ENCODE measurements at places on chromosomes 4 and X.

DNA sequence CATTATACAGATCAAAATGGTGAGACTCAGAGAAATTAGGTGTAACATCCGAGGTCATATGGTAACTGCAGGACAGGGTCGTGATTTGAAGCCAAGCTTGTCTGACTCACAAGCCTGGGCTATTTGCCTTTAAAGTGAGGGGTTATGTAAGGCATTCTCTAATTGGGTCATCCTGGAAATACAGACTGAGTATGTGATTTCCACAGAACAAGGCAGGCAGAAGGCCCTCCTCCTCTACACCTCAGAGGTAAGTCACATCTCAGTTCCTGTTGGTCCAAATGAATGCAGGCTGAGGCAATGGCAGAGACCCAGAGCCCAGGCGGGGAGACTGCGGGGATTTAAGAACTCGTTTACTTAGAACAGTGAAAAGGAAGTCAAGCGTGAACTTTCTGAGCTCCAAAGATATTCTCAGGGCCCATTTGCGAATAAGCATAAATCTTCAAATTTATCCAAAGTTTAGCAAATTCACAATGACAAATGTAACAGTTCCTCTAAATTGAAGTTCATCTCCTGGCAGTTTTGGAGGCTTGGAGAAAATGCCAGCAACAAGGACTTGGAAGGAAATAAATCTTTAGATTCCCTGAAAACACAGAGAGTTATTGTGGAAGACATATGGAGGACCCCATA, 153.3 kb downstream of the LDB2 start:
- peak; percentile 78 for DNase-seq

DNA sequence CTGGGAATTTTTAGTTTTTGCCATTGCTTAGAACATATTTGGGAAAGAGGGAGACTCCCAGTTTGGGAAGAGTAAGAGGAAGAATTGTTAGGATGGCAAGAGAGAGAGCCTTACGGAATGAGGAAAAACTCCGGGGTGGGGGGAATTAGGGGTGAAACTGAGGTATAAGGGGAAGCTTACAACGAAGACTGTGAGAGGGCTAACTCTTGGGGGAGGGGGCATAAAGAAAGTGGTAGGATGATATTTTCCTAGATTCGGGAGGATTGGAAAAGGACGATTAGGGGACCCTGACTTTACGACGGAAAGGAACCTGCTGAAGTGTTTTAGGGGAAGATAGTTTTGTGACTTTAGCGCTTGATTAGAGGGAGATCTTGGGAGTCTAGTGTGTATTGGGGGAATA, 86.2 kb upstream of the HPRT1 start:
- DNase-seq, result no peak

DNA sequence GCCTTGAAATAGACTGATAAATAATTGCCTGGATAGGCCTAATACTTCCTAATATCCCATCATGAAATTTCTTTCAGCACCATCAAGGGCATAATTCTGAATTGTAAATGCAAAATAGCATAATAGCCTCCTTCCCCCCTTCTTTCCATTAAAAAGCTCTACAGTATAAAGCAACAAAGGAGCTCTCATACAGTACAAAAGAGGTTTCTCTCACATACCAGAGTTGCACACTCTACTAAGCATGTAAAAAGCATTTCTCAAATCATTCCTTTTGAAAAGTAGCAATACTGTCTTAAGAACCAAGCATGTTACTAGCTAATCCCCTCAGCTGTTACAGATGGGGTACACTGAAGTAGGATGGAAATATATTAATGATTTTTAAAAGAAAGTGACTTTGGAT, 509.0 kb downstream of the KLHL13 start:
- DNase-seq, result no peak

DNA sequence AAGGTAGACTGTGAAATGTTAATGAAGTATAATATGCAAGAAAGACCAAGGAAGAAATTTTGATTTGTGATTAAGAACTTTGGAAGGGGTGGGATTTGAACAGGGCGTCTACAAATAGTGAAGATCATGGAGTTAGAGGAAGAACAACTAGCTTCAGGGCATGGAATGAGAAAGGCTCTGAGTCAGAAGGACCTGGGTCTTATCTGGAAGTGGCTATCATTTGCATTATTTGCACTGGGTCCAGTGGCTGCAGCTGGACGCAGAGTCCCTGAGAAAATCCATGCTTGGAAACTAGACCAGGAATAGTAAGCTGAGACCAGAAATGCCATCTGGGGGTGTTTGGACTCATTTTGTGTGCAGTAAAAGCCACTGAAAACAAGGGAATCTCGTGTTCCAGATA, 4.3 kb upstream of the LIMCH1 start:
- DNase-seq, result no peak

GRCh38 chr4:47577779-47578553, 92.9 kb downstream of the ATP10D start:
- no peak for DNase-seq

DNA sequence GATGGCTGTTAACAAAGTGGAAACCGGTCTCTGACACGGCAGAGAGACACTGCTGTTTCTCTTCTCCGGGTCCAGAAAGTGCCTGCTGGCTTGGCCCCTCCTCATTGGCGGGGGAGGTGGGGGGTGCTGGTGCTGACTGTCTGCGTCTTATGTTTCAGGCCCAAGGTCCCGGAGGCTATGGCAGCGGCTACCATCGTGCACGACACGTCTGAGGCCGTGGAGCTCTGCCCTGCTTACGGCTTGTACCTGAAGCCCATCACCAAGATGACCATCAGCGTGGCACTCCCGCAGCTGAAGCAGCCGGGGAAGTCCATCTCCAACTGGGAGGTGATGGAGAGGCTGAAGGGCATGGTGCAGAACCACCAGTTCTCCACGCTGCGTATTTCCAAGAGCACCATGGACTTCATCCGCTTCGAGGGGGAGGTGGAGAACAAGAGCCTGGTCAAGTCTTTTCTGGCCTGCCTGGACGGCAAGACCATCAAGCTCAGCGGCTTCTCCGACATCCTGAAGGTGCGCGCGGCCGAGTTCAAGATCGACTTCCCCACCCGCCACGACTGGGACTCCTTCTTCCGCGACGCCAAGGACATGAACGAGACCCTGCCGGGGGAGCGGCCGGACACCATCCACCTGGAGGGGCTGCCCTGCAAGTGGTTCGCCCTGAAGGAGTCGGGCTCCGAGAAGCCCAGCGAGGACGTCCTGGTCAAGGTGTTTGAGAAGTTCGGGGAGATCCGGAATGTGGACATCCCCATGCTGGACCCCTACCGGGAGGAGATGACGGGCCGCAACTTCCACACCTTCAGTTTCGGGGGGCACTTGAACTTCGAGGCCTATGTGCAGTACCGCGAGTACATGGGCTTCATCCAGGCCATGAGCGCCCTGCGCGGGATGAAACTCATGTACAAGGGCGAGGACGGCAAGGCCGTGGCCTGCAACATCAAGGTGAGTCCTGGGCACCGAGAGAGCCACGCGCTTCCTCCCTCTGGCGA, 2.2 kb downstream of the AKAP17A start:
- no peak for DNase-seq

DNA sequence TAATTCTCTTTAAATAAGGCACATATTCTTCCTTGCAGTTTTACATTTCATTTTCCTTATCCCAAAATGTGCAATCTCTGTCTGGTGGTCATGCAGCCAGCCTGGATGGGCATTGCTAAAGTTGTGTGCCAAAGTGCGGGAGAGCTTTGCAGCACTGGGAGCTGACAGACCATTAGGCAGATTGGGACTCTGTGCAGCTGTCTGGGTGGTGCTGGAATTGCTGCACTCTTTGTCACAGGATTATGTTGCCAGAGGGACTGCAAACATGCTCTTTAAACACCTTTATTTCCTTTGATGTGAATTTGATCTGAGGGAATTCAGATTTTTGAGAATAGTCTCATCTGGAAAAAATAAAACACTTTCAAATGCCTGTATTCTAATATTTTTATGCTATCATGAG, 956.2 kb upstream of the DIAPH2 start:
- DNase-seq, result no peak

- no peak for DNase-seq
Observed at GRCh38 chr4:4675641-4676040, 133.8 kb upstream of the STX18 start.

- no peak for DNase-seq
Observed at GRCh38 chr4:90960433-90960832, 833.2 kb downstream of the CCSER1 start.

GRCh38 chrX:119919835-119920585, 23.5 kb downstream of the NKAP start:
- no peak for DNase-seq

GRCh38 chr4:180363815-180364214, 1879.4 kb upstream of the TENM3 start:
- no peak for DNase-seq

GRCh38 chrX:140503714-140504351, 1.0 kb downstream of the SOX3 start:
- no peak for DNase-seq

GRCh38 chrX:10903523-10903922, 207.6 kb upstream of the HCCS start:
- DNase-seq, result no peak

DNA sequence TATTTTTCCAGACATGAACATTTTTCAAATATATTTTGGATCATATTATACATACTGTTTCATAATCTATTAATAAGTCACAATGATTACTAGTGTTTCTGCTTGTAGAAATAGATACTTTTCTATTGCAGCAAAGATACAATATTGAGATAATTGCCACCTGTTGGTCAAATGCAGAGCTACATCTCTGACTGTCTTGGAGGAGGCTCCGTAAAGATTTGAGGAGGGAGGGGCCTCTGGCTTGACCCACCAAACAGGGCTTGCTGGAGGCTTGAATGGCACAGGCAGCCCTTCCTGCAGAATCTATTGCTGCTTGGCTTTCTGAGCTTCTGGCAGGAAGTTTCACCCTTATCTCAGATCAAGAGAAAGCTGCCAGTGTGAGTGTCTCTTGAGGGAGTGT, 99.3 kb upstream of the ARMCX2 start:
- DNase-seq, result peak; percentile 32

DNA sequence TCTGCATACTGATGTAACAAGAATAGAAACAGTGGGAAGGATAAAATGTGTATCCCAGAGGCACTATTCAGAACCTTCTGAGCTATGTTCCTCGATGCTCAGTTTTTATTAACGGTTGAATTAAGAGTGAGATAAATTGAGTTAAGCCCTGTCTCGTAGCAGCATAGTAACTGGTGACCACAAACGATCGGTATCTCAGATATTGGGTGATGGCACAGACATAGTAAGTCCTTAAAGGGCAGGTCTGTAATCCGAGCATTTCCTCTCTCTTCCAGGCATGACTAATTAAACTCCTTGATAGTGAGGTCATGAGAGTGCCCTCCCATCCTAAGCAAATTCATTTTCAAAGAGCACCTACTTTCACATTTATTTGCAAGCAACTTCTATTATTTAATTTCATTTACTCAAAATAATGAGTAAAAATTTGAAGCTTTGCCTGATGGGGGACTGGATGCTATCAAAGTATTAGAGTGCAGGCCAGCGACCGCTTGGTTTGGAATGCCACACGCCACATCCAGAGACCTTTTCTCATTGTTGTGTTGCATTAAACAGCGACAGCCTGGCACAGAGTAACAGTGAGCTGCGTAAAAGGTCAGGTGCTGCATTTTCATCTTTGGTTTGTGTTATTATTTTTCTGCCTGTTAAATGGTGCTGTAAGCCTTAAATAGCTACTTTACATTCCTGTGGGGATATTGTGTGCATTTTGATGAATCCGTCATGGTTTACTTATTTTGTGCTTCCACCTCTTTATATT, 101.9 kb downstream of the PCDH7 start:
- DNase-seq, result no peak

DNA sequence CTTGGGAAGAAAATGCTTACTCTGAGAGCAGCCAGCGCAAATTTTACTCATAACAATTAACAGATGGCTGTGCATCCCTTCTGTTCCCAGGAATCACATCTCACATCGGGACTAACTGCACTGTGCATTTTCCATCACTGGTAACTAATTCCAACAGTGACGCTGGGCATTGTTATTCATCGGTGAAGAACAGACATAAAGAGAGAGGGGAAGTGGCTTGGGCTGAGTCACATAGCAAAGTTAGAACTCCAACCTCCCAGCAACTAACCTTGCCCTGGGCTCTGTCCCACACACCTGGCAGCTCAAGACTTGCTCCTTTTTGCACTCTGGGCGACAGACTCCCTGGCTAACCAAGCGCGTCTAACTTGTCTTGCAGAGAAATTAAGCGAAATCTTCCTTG, 6.4 kb upstream of the LONRF3 start:
- no peak for DNase-seq

DNA sequence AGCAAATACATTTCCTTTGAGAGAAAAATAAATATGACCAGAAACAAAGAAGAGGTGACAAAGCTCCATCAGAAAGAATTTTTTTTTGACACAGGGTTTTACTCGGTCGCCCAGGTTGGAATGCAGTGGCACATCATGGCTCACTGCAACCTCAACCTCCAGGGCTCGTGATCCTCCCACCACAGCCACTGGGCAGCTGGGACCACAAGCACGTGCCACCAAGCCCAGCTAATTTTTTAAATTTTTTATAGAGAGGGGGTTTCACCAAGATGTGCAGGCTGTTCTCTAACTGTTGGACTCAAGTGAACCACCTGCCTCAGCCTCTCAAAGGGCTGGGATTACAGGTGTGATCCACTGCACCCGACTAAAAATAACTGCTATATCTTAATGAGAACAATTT, 10.3 kb downstream of the ADH5 start:
- DNase-seq, result no peak

DNA sequence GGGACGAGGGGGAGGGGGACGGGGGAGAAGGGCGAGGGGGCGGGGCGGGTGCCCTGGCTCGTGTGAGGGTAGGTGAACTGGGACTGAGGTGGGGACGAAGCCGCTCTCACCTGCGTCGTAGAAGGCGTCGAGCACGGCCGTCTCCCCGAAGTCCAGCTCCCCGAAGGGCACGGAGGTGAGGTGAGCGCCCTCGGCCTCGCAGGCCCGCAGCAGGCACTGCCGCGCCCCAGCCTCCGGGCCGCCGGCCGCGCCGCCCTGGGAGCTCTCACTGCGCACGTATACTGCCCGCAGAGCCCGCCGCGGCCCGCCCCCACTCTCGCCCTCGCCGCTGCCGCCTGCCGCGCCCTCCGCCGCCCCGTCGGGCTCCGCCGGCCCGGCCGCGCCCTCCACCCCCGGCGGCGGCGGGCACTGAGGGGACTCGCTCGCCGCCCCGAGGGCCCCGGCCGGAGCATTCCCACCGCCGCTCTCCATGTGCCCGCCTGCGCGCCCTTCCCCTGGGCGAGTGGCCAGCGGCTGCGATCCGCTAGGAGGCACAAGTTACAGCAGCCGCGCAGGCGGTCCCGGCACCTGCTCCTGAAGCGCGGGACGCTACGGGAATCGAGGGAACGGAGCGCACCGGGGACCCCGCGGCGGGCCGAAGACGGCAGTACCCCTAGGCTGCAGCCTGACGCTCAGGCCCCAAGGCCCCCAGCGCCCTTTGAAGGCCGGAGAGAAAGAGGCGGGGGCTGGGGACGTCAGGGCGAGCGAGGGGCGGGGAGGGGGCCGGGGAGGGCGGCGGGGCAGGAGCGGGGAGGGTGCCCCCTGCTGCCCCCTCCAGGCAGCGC, at the start of gene MAP3K15:
TSS of gene MAP3K15 (minus strand) at position 718 of the 824 bp plus-strand sequence. CDS start at position 471, 247 bp downstream.
- DNase-seq, result no peak

GRCh38 chr4:17941731-17942130, 79.8 kb downstream of the LCORL start:
- DNase-seq, result peak; percentile 5

- no peak for DNase-seq
Observed at GRCh38 chr4:3316146-3316545, 23.3 kb downstream of the RGS12 start.

GRCh38 chr4:168803732-168804131, 206.3 kb downstream of the CBR4 start:
- no peak for DNase-seq

GRCh38 chr4:15400226-15400625, 27.6 kb upstream of the C1QTNF7 start:
- DNase-seq, result no peak
